NCI-H187 treated with DMSO at 0.1 percent for 48 hours (cell line): ENCODE measurements at places on chromosomes 16 and 17.
A peak's percentile ranks its signal among the peaks of the same experiment; 100 is the strongest.

DNA sequence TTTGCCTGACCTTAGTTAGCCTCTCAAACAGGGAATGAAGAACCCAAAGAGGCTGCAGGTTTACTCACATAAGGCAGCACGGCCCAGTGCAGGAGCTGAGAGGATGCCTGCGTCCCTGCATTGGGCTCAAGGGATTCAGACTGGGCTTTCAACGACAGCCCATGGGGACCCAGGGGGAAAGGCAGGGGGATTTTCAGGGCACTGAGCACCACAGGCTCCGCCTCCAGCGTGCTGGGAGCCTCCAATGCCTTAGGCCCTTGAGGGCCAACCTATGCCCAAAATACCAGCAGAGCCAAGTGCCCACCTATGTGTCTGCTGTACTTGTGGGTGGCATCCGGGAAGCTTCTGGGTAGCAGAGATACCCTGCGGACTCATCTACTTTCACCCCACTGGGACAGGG lies 22.3 kb downstream of the DCAKD start:
- DNase-seq = no peak

DNA sequence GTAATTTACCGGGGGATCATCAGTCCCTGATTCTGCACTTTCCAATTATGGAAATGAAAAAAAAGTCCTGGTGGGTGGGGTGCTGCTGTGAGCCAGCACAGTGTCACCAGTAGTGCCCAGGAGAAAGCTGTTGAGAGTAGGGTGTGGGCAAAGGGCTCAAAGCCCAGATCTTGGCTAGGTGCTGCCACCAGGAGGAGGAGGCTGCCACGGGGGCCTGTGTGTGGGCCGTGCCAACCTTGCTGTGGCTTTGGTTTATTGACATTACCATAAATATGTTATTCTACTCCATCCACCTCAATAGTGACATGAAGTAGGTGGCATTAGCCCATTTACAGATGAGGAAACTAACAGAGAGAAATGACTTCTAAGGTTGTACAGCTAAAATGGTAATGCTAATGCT lies 6.7 kb upstream of the PRPSAP2 start:
- no peak for DNase-seq

DNA sequence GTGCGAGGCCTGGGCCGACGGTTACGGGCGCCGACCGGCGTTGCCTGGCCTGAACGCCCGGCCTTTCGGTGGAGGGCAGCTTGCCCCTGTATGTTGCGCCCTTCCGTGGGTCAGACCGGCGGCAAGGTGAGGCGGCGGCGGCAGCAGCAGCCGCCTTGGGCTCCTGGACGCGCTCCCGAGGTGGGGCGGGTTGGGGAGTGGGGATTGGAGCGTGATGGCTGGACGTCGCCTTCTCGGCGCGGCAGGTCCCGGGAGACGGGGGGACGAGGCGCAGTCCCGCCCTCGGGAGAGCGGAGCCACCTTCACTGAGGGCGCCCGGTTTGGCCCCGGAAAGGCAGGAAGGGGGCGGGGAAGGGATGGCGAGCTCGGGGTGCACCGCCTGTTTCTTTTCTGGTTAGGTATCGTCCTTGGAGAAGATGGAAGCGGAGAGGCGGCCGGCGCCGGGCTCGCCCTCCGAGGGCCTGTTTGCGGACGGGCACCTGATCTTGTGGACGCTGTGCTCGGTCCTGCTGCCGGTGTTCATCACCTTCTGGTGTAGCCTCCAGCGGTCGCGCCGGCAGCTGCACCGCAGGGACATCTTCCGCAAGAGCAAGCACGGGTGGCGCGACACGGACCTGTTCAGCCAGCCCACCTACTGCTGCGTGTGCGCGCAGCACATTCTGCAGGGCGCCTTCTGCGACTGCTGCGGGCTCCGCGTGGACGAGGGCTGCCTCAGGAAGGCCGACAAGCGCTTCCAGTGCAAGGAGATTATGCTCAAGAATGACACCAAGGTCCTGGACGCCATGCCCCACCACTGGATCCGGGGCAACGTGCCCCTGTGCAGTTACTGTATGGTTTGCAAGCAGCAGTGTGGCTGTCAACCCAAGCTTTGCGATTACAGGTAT lies 671 bp downstream of the DGKE start:
- no peak for DNase-seq

DNA sequence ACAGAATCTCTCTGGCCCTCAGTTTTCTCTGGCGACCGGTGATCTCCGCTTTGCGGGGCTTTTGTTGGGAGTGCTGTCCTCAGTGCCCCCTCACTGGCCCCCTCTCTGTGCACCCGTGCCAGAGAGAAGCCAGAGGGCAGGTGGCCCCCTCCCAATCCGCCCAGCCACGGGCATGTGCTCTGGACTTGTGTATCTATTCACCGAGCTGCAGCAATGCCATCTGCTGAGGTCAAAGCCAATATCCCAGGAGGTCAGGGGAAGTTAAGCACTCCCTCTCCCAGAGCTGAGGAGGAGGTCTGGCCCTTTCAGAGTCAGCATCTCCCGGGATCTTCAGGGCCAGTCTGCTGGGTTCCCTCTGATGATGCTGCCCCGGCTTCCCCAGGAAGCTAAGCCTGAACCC lies 5.1 kb downstream of the CACNG5 start:
- DNase-seq = no peak

- DNase-seq = no peak
Observed at GRCh38 chr16:25126820-25127232, 15.3 kb downstream of the LCMT1 start.

DNA sequence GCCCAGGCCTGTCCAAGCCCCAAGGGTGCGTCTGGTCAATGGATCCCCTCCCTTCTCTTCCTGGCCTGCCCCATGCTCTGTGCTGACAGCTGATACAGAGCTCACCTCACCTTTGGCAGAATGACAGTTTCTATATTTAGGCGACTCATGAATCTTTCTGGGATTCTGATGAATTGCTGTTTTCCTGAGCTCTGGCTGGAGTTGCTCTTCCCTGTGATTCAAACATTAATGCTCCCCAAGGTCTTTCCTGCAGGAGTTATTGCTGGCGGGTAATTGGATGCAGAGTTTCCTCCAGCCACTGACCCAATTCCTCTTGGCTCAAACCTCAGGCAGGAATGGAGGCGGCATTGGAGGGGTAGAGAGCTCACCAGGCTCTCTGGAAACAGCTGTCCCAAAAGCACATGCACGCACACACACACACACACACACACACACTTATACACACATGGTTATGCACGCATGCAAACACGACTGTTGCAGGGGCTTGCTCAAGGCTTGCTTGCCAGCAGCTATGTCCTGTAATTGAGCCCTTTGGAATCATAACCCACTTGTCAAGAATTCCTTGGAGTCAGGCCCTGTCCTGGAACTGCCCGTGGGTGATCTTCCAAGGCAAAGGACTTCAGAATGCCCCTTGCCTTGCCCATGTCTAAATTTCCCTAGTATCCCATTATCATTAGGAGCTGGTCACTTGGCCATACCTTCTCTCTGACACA lies 128.8 kb downstream of the ASIC2 start:
- no peak for DNase-seq

- no peak for DNase-seq
Observed at GRCh38 chr17:7293816-7294613, 424 bp downstream of the YBX2 start.

GRCh38 chr17:8820311-8821010 lies 21.3 kb upstream of the MFSD6L start:
- no peak for DNase-seq

- DNase-seq = no peak
Observed at GRCh38 chr17:33596899-33597298, 303.8 kb upstream of the ASIC2 start.

GRCh38 chr17:41614098-41614497 lies 1.5 kb upstream of the KRT16 start:
- DNase-seq = no peak

- no peak for DNase-seq
Observed at GRCh38 chr16:35575432-35575821, 2116.0 kb downstream of the TP53TG3F start.

DNA sequence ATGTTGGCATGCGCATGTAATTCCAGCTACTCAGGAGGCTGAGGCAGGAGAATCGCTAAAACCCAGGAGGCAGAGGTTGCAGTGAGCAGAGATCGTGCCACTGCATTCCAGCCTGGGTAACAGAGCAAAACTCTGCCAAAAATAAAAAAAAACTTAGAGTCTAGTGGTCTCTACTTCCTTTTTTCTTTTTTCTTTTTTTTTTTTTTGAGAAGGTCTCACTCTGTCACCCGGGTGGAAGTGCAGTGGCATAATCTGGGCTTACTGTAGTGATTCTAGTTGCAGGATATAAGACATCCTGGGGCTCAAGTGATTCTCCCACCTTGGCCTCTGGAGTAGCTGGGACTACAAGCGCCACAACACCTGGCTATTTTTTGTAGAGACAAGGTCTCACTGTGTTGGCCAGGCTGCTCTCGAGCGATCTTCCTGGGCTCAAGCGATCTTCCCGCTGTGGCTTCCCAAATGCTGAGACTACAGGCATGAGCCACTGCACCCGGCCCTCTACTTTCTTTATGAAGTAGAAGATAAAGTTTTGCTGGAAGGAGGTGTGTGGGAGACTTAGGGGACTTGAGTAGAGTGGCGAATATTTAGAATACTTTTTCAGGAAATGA lies 47.9 kb upstream of the TAOK1 start:
- DNase-seq = no peak

GRCh38 chr17:56785405-56785804 lies 48.3 kb downstream of the C17orf67 start:
- no peak for DNase-seq

GRCh38 chr16:83365166-83365565 lies 442.6 kb upstream of the HSBP1 start:
- DNase-seq = no peak

GRCh38 chr17:18921912-18922451 lies 30.0 kb upstream of the SLC5A10 start:
- no peak for DNase-seq

DNA sequence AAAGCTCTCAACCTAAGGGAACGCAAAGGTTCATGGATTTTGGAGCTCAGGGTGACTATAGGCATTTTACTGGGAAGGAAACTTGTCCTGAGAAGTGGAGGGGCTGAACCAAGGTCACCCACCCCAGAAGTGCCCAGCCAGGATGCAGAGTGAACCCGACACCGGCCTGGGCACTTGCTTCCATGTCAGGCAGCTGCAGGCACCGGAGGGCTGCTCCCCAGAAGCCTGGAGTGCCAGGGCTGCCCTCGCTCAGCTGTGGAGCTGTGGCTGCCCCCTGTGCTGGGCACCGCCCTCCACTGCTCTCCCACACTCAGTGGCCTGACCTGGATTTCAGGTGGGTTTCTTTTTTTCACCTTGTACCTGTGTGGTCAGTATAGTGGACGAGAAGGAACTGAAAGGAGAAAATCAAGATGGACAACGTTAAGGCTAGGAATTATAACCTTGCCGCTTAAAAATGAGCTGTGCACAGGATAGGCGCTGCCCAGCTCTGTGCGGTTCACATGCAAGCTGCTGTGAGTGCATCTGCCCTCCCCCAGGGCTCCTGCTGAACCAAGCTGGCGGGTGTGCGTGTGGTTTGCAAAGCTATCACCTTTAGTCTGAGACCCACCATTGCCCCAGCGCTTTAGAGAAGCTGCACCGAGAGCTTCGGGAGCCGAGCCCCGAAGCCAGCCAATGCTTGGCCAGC lies 2.2 kb downstream of the MAPK8IP3 start:
- no peak for DNase-seq

- DNase-seq = no peak
Observed at GRCh38 chr17:57956291-57957119, 1.3 kb upstream of the CUEDC1 start.

DNA sequence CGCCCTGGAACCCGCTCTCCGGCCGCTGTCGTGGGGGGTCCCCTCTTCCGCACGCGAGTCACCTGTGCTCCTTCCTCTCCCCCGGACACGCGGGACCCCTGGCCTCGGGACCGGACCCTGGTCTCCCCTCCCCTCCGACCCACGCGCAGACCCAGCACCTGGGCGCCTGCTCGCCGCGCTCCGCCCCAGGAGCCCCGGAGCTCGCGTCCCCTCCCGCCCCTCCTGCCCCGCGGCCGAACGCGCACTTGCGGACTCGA lies 762 bp downstream of the RAB40B start:
- DNase-seq = no peak

DNA sequence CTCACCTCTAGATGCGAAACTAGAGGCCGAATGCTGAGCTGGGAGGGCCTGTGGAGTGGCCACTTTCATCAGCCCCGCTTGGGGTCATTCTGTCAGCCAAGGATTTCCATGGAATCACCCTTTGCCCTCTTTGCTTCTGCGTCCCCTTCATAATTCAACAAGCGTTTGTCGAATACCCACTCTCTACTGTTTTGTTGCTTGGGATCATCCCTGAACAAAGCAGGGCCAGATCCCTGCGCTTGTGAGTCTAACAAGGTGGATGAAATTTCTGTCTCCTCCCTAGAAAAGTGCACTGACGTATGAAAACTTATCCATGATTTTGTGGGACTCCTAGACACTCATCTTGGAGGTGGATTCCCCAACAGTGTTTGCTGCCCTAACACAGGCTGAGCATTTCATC lies 3.3 kb upstream of the SLC12A3 start:
- no peak for DNase-seq

GRCh38 chr16:19735074-19735867 lies 17.2 kb downstream of the IQCK start:
- DNase-seq = no peak

GRCh38 chr17:7836596-7837407 lies 2.8 kb downstream of the KDM6B start:
- peak; percentile 75 for DNase-seq

GRCh38 chr16:86306811-86307513 lies 203.4 kb upstream of the FOXF1 start:
- no peak for DNase-seq

DNA sequence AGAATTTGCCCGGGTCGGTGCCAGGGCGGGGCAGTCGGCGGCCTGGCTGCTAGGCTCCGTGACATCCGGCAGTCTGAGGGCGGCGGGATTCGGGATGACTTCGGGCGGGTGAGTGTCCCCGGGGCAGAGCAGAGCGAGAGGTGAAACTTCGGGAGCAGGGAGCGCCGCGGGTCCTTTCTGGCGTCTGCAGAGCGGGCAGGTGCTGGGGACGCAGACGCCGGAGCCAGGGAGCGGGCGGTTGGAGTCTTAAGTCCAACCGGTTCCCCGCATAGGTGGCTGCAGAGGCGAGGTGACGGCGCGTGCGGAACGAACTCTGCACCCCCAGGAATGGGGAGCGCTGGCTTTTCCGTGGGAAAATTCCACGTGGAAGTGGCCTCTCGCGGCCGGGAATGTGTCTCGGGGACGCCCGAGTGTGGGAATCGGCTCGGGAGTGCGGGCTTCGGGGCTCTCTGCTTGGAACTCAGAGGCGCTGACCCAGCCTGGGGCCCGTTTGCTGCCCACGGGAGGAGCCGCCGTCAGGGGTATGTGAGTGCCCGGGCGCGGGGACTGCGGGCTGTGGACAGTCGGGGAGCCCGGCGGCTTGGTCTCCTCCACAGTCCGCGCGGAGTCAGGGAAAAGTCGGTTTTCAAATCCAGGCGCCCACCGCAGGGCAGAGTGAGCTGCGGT lies at the start of gene B4GALNT2:
Gene B4GALNT2, plus strand, starts transcription at position 71 of the 666 bp plus-strand sequence. Its CDS starts 24 bp downstream, at position 95.
- DNase-seq = no peak
